ENCODE measurements at places on chromosomes 2 and 18.

DNA sequence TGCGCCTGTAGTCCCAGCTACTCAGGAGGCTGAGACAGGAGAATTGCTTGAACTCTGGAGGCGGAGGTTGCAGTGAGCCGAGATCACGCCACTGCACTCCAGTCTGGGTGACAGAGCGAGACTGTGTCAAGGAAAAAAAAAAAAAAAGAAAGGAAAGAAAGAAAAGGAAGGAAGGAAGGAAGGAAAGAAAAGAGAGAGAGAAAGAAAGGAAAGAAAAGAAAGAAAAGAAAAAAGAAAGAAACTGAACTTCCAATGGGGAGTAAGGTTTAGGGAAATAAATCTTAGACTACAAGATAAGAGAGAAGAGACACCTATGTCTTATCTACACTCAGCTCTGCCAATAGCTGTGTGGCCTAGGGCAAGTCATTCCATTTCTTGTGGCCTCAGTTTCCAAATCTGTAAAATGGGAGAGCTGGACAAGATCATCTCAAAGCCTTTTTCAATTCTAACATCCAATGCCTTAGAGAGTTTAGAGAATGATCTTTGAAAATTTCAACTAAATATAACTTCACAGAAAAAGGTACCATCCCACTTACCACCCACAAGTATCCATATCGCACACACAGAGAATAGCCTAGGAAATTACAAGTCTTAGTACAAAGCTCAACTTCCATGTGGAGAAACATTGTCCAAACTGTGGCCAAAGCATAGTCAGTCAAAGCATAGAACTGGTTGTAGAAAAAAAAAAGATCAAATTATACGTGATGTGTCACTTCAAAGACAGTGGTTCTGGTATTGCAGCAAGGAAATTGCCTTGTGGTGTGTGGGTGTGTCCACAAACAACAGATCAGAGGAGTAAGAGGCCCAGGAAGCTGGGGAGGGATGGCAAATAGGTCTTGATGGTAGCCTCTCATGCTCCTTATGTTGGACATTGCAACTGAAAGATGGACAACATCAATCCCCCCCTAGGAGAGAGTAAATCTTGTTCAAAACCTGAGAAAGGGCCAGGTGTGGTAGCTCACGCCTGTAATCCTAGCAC lies 42.4 kb downstream of the SLC14A2 start:
- no peak for DNase-seq

- DNase-seq = no peak
Observed at GRCh38 chr2:115036818-115037217, 594.4 kb downstream of the DPP10 start.

DNA sequence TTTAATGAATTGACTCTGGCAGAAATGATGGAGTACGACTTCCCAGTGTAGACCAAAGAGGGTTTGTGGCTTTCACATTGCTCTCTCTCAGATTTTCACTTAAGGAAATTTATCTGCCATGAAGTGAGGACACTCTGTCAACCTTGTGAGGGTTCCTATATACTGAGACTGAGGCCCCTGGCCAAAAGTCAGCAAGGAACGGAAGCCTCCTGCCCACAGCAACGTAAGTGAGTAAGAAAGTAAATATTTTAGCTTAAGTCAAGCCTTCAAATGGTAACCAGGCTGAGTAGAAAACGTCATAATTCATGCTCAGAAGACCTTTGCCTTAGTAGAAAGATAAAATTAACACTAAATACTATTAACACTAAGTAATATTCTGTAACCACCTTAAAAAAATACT lies 1080.5 kb upstream of the ACVR2A start:
- no peak for DNase-seq

- DNase-seq = no peak
Observed at GRCh38 chr2:168252976-168253375, 5.6 kb upstream of the STK39 start.

GRCh38 chr2:65639156-65639864 lies 206.9 kb upstream of the SPRED2 start:
- DNase-seq = no peak

DNA sequence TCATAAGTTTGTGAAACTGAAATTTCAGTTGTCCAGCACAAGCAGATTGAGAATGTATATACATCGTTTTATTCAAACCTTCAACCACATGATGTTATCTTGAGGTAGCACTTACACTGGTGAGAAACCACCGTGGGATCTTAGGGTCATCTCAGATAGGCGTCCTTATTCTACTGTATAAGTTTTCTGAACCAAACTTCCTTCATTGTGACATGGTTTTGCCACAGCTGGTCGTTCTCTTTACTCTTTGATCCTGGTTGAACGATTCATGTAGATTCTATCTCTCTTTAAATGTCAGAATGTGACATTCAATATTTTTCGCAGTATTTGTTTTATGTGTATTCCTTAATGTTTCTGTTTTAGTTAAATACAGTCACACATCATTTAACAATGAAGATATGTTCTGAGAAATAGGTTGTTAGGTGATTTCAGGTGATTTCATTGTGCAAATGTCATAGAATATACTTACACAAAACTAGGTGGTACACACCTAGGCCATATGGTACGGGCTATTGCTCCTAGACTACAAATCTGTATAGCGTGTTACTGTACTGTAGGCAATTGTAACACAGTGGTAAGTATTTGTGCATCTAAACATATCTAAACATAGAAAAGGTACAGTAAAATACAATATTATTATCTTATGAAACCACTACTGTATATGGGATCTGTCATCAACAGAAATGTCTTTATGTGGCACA lies 17.9 kb upstream of the ARHGAP25 start:
- no peak for DNase-seq

GRCh38 chr2:120455390-120455789 lies 109.5 kb downstream of the INHBB start:
- no peak for DNase-seq

All from NCI-H2171 (cell line).